CD4-positive, alpha-beta T cell treated with Interleukin-10 for 1 hour (primary cell): ENCODE measurements at places on chromosomes 4 and X.

DNA sequence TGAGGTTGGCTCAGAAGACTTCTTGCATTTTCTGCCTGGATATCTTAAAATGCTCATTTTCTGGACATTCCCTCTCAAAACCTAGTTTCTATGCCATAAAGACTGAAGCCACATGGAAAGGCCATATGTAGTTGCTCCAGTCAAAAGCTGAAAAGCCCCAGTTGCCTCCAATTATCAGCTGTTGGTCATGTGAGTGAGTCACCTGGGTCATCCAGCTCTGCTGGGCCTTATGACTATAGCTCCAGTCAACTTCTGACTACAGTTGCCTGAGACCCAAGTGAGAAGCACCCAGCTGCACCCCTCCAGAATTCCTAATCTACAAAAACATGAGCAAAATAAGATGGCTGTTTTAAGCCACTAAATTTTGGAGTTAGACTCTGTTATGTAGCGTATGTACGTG lies 41.9 kb downstream of the HELQ start:
- no peak for DNase-seq

DNA sequence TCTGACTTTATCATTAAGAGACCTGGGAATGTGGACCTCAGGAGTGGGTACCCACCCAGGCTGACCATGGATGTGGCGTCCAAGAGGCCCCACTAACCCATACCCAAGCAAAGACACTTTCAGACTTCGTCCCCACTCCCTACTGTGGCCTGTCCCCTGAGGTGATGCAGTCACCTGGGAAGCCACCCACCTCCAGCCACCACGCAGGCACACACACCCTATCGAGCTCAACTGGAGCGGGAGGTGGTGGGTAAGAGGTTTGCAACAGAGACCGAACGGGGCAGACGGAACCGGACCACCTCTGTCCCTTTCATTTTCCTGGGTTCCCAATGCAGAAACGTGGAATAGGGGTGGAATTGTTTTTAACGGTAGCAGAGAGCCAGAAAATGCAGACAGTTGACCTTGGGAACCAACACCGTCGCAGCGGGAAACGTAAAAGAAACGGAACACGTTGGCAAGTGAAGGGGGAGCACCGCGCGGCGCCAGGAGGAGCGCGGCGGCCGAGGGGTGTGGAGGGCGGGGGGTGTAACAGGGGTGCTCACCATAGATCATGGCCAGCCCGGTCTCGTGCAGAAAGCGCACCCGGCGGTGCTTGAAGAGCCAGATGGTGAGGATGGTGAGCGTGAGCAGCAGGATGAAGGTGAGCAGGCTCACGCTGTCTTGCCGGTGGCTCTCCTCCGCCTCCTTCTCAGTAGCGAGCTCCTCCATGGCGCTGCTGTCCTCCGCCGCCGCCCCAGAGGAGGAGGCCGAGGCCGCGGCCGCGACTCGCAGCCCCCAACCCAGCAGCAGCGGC lies 559 bp downstream of the SLC9A7 start:
- peak; percentile 0 for DNase-seq

DNA sequence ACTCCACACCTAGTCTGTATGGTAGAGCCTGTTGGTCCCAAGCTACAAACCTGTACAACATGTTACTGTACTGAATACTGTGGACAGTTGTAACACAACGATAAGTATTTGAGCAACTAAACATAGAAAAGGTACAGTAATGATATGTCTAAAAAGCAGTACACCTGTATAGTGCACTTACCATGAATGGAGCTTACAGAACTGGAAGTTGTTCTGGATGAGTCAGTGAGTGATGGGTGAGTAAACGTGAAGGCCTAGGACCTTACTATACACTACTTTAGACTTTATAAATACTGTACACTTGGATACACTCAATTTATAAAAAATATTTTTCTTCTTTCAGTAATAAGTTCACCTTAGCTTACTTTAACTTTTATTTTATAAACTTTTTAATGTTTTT lies 104.0 kb downstream of the TMA16 start:
- DNase-seq = no peak

- no peak for DNase-seq
Measured at GRCh38 chrX:76420237-76420636, 7.3 kb upstream of the MAGEE1 start.

GRCh38 chr4:185535612-185536410 lies 504 bp upstream of the PDLIM3 start:
- DNase-seq = no peak
